ENCODE measurements at places on chromosomes 3 and 15.

DNA sequence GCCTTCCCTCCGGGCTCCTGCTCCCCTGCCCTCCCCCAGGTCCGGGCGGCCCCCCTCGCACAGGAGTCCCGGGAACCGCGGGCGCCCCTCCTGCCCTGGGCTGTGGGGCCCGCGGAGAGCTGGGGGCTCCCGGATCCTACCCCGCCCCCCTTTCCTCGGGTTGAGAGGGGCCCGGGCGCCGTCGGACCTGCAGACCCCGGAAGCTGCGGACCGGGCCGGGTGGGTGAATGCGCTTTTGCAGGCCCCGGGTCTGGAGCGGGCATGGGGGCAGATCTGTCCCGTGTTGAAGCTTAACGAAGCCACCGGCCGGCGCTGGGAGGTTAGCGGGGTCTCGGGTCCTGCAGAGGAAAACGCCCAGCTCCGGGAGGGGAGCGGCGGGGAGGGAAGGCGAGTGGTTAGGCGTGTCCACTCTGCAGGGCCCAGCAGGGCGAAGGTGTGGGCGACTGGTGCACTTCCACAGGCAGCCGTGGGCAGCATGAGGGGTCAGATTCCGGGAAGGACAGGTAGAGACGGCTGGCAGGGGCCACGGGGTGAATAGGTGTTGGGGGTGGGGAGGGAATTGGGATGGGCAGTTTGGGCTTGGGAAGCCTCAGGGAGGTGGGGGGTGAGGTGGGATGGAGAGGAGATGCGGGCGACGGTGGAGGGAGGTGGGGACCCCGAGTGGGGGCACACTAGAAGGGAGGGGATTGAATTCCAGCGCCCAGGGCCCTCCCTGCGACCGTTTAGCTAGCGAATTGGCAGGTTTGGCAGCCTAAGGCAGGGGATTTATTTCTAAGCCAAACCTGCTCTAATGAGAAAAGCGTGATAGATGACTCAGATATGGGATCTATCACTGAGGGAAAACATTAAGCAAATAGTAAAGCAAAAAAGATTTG, 635 bp downstream of the CD276 start:
- DNase-seq: no peak

GRCh38 chr3:46549989-46550388, 16.1 kb downstream of the LRRC2 start:
- DNase-seq: no peak

DNA sequence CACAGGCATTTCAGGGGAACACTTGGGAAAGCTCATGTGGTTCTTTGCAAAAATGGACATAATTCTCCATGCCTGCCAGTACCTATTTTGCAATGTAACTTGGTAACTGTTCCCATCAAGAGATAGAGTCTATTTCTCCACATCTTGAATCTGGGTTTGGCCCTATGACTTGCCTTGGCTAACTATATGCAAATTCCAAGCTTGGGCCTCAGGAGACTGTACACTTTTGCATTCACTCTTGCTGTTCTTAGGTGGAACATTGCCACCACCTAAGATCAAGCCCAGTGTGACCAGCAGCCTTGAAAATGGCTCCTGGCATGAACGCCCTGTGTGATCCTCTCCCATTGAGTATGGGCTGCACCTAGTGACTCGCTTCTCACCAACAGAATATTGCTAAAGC, 19.8 kb upstream of the SMAD6 start:
- no peak for DNase-seq

DNA sequence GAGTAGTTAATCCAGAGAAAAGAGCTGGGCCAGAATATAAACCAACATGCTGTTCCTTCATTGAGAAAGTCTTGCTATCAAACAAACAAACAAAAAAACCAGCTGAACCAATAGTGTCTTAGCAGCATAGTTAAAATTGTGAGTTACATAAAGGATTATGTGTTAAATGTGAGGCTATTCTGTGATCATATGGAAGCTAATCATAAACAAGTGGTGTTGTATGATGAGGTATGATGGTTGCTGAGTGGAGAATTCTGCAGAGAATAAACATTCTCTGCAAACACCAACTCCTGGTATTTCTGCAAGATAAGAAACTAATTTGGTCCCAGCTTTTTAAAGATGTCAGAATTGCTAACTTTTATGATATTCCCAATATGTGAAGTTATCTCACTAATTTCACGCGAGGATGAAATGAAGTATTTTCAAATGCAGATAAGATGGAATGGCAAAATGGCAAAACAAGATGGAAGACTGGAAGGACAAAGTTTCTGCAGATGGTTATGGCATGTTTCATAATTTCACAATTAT, 22.9 kb upstream of the SPESP1 start:
- DNase-seq: no peak

- DNase-seq: no peak
These were observed 42.9 kb upstream of the CADPS start for GRCh38 chr3:62918131-62918530.

DNA sequence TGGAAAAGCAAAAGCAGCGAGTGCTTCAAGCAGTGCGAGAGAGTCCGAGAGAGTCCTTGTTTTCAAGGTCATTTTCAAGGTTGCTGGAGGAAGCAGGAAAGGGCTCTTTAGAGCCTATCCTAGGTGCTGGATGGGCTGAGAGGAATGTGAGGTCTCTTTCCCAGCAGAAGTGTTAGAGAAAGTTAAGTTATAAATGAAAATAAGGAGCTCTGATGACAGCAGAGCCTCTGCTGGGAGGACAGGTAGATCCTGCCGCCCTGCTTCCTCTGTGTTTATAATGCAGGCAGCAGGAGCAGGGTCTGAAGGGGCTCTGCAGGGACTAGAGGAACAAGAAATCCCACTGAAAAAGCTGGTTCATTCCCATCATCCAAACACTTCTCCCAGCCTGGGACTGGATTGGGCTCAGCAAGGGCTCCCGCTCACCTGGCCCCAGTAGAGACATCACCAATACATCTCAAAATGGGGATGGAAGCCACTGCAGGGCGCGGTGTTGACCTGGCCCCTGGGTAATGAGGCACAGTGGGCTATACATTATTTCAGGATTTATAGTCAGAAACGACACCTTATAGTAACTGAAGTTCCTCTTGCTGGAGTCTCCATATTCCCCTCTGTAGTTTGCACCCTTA, 41.5 kb upstream of the RAB6B start:
- no peak for DNase-seq

- DNase-seq: no peak
These were observed 622.8 kb upstream of the AGTR1 start for GRCh38 chr3:148074946-148075345.

DNA sequence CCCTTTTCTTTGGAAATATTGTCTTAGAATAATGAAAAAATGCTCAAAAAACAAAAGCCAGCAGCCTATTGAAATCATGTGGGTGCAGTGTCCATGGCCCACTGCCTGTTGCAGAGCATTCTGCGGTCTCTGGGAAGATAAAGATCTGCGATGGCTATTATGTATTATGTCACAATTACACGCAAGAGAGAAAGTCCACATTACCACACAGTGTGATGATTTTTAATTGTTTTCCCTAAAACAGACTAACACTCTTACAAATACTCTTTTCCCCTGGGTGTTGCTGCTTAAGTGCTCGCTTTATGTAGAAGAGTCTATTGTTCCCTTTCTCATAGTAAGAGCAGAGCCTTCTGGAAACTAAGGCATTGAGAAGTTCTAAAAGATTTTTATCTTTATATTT, 32.2 kb downstream of the SSR3 start:
- no peak for DNase-seq

GRCh38 chr3:145902166-145902565, 258.8 kb downstream of the PLOD2 start:
- DNase-seq: no peak

DNA sequence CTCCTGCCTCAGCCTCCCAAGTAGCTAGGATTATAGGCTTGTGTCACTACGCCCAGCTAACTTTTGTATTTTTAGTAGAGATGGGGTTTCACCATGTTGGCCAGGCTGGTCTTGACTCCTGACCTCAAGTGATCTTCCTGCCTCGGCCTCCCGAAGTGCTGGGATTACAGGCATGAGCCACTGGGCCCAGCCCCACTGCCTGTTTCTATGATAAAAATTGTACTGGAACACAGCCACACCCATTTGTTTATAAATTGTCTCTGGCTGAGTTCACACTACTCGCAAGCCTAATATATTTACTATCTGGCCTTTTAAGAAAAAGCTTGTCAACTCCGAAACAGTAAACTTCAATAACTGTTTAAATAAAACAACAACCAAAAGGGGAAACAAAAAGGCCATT, 309.4 kb upstream of the WNT5A start:
- DNase-seq: no peak

DNA sequence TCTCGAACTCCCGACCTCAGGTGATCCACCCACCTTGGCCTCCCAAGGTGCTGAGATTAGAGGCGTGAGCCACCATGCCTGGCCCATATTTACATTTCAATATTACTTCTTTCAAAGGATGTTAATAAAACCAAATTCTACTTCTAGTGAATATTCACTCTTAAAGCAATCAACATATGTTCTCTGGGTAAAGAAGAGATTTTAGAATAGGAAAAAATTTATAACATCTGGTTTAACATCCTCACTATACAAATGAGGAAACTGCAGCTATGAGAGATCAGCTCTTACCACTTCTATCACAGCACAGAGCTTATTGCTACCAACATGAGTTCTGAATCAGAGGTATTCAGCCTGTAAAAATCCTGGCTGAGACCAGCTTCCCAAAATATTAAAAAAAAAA, 48.7 kb downstream of the IL17RD start:
- DNase-seq: no peak

DNA sequence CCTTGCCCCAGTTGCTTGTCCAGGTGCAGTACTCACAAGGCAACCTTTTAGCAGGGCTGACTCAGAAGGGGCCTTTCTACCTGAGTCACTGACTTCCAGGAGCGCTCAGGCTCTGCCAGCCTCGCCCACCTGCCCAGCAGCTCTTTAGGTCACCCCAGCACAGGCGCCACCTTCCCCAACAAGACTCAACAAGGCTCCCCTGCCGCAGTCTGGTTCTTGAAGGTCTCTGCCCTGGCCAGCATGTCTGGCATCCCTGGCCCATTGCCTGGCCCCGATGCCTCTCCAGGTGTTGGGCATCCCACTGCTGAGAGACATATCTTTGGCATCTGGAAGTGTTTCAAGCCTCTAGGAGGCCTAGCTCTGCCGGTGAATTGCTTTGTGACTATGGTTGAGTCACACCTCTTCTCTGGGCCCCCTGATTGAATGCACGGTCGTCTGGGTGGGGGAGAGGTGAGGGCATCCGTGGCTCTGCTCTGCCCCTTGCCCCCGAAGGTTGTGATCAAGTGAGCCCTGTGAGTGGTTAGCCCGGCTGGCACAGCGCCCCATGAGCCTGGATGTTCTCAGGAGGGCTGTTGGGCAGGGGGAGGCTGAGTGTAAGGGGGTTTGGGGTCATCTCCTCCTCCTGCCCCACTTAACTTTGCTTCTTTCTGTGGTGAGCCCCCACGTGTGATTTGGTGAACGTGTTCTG, 21.6 kb downstream of the SNX33 start:
- DNase-seq: no peak

GRCh38 chr3:176274161-176274560, 923.1 kb downstream of the TBL1XR1 start:
- DNase-seq: no peak
